HT1080 (cell line): ENCODE measurements at places on chromosomes 1 and 21. TPM values are rescaled to one million over a fixed set of nuclear protein-coding genes. Genes with fewer than 3 reads are reported as not detected.

DNA sequence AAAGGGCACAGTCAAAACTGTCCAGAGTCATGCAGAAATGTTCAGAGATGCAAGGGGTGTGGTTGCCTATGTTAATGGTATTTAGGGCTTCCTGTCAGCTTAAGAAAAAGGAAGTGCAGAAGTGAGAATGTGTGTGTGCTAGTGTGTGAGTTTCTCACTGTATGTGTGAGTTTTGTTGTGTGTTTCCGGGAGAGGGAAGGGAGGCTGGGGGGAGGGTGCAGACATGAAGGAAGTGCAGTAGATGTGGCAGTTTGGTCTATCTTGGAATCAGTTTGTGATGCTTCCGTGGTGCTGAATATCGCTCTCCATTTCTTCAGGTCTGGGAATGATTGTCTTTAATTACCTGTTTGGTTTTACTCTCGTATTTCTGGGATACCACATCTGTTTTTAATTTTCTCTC lies 16.5 kb upstream of the ATP6V1G3 start:
- DNase-seq: no peak

GRCh38 chr1:156359973-156360372 lies 9.0 kb upstream of the RHBG start:
- no peak for DNase-seq

GRCh38 chr1:41412748-41413147 lies 51.5 kb downstream of the FOXO6 start:
- DNase-seq: no peak

- peak; percentile 30 for DNase-seq
Measured at GRCh38 chr1:76074321-76075187, at the start of gene ST6GALNAC3. Gene ST6GALNAC3 (plus strand): TSS chr1:76074746.

Gene BARHL2
- not detected in 2 replicates for total RNA-seq

Gene FAAH
- 0.33 and 0.35 TPM in 2 replicates for total RNA-seq
